Activated T-helper 17 cell treated with anti-CD3 and anti-CD28 coated beads, Interleukin-2, amount 50 U/mL, for 72 hours (primary cell): ENCODE measurements at places on chromosomes 2 and 18. TPM values are rescaled to one million over a fixed set of nuclear protein-coding genes. Genes with fewer than 3 reads are reported as not detected.

GRCh38 chr18:73932976-73933375 is 214.7 kb downstream of the FBXO15 start:
- no peak overlapping the region for H3K4me3 ChIP-seq
- no peaks in the 10 kb centered on the region for H3K27me3 ChIP-seq
- H3K4me1 ChIP-seq = no peaks in the 10 kb centered on the region
- H3K27ac ChIP-seq = no peak overlapping the region

The ORMDL1 gene
- 69.4 TPM for total RNA-seq

DNA sequence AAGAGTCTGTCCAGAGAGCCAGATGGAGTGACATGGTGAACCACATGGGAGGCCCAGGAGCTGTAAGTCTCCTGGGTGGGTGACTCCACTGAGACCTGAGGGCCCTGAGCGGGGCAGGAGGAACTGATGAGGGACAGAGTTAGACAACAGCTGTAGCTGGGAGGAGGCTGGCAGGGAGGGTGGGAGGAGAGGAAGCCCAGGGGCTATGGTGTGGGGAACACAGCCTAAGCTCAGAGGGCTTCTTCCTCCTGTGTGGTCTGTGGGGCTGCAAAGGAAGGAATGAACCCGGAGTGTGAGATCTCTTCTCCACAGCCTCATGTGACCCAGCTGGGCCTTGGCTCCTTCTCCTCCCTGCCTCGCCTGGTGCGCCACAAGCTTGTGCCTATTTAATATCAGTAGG is 395.6 kb upstream of the HS6ST1 start:
- H3K36me3 ChIP-seq = no peaks in the 10 kb centered on the region
- ATAC-seq = no peak
- no peak overlapping the region for H3K27ac ChIP-seq
- peaks cover 29% of the 10 kb centered on the region for H3K27me3 ChIP-seq

GRCh38 chr18:2627821-2628276 is 27.7 kb upstream of the SMCHD1 start:
- ATAC-seq = peak; percentile 99
- peaks cover 12% of the 10 kb centered on the region for H3K4me1 ChIP-seq
- peak overlapping the region; percentile 82 for H3K27ac ChIP-seq
- no peaks in the 10 kb centered on the region for H3K36me3 ChIP-seq
- no peaks in the 10 kb centered on the region for H3K27me3 ChIP-seq
- H3K4me3 ChIP-seq = peak overlapping the region; percentile 45

DNA sequence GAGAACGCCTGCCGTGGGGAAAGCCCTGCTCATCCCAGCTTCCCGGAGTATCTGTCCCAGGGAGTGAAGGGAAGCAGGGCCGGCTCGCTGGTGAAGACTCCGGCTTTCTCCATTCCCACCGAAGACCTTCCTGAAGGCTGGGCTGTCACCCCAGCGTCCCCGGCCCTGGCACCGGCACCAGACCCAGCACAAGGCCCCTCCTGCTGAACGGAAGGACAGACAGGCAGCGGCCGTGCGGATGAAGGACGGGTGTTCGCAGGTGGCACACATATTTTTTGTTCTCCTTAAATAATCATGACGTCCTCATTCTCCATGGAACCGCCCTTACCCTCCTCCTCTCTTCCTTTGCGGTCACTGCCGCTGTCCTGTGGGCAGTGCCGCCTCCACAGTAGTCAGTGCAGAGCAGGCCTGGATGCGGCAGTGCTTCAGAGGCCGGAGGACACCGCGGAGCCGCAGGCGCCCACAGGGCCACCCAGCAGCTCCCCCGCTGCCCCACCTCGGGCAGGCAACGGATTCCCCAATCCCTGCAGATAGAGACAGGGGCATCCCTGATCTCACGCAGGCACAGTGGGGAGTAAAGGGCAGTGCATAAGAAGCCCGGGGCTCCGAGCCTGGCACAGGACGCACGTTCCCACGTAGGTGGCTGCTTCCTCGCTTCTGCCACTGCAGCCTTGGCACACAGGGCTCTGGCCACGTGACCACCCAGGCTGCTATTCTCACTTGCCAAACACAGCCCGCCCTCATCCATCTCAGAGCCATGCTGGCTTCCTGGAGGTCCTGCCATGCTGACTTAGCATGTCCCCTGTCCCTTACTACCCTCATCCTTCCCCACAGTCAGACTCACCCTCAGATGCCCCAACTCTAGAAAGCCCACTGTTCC is 229.7 kb downstream of the EIPR1 start:
- H3K27ac ChIP-seq = no peak overlapping the region
- H3K4me1 ChIP-seq = no peaks in the 10 kb centered on the region
- no peaks in the 10 kb centered on the region for H3K27me3 ChIP-seq
- no peak overlapping the region for H3K4me3 ChIP-seq
- ATAC-seq = no peak

DNA sequence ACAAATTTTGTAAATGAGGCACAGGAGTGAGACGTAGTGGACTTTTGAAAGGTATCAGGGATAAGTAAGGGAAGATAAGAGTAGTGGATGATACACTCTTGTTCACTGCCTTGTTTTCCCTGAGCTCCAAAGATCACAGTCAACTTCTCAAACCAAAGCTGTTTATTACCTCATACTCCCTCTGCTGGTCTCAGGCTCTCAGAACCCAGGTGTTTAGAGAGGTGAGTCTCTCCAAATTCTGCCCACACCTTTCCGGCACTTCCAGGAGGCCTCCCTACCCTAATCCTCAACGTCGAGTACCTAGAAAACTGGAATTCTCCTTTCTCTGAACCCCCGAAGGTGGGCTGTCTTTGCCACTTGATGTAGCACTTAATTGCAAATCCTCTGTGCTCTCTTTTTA is 621.1 kb downstream of the BCL11A start:
- H3K27me3 ChIP-seq = no peaks in the 10 kb centered on the region
- H3K27ac ChIP-seq = no peak overlapping the region
- no peaks in the 10 kb centered on the region for H3K36me3 ChIP-seq
- no peak for ATAC-seq

DNA sequence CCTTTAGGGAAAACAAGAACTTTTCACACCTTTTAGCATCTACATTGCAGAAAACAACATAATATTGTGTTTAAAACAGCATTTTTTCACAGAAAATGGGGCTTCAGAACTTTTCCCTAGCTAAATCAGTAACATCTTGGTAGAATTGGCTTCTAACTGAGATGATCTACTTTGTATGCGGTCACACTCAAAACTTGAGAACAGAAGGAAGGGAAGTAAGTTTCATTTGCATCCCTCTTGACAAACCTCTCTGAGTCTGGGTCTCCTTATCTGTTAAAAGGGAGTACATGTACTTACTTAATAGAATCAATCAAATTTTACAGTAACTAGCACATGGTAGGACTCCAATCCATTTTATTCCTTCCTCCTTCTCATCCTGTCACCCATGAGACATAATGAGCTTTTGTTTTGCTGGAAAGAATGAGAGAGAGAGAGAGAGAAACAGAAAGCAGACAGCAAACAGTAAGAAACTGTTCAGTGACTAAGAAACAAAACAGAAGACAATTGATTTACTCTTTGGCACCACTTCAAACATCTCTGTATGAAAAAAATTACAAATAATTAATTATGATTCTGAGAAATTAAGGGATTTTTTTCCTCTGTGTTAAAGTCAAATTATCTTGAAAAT is 387.3 kb downstream of the SATB2 start:
- H3K27me3 ChIP-seq = no peaks in the 10 kb centered on the region
- no peaks in the 10 kb centered on the region for H3K36me3 ChIP-seq
- ATAC-seq = no peak
- H3K4me3 ChIP-seq = no peak overlapping the region
- no peaks in the 10 kb centered on the region for H3K4me1 ChIP-seq

DNA sequence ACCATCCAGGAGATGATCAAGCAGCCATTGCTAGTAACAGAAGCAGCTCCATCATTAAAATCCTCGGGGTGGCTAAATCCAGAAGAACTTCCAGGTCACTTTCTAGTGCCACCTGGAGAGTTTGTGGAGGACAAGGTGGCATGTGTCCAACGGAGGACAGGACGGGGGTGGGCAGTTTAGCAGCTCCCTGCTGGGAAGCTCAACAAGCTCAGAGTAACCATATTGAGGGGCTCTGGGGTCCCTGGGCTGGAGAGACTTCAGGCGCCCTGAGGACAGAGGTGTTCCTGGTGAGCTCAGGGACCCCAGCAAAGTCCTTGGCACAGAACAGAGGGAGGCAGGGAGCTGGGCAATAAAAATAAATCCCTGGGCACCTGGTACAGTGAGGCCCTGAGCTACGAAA is 140.0 kb upstream of the FHL2 start:
- H3K36me3 ChIP-seq = no peaks in the 10 kb centered on the region
- H3K27ac ChIP-seq = no peak overlapping the region
- no peak overlapping the region for H3K4me3 ChIP-seq
- H3K4me1 ChIP-seq = no peaks in the 10 kb centered on the region
- peaks cover 11% of the 10 kb centered on the region for H3K27me3 ChIP-seq

The ALLC gene
- total RNA-seq = not detected

- peak overlapping the region; percentile 73 for H3K27ac ChIP-seq
- no peaks in the 10 kb centered on the region for H3K36me3 ChIP-seq
- ATAC-seq = no peak
Measured at GRCh38 chr2:8314063-8314462, 367.8 kb upstream of the ID2 start.

The ERICH2 gene
- total RNA-seq = not detected

The DNAJC5G gene
- total RNA-seq = not detected
